ENCODE measurements at places on chromosomes 5 and 9.

DNA sequence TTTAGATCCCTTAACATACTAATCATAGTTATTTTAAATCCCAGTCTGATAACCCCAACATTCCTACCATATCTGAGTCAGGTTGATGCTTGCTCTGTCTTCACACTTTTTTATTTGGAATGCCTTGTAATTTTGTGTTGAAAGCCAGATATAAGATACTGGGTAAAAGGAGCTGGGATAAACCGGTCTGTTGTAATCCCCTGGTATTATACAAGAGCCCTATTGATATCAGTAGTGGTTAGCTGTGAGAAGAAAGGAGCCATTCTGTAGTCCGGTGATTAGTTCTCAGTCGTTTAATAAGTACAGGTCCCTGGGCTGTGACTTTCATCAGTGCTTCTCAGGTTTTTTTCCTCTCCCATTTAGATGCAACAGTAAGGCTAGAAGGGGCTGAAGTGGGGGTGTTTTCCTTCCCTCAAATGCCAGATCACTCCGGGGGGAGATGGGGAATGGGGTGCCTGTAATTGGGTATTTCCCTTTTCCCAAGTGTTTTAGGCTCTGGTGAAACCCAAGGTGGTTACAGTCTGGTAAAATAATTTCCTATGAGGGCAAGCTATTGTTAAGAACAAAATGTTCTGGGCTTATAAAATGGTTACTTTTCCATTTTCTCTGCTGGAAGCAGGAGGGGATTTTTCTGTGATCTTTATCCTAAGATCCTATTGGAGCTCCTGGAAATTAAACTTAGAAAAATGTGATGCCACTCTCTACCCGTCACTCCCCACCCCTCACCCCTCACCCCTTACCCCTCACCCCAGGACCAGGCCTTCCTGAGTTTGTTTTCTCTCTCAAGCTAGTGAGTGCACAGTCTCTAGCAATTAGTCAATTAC, 72.7 kb downstream of the KCNN2 start:
- no peak for DNase-seq

DNA sequence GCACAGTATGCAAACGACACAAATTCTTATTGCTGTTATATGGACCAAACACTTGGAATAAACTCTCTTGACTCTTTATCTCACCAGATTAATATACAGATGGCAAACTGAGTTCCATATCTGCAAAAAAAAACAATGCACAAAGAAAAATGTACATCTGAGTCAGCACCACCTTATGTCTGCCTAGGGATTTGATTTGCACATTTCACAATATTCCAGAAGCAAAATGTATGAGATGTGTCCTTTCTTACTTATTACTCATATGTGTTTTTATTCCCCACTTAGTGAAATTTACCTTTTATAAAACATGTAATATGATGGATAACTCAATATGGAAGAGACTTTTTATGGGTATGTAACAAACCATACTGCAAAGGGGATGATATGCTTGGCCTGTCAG, 236.9 kb downstream of the GLIS3 start:
- DNase-seq = no peak

- DNase-seq = no peak
These were observed 47.0 kb upstream of the MROH2B start for GRCh38 chr5:41118177-41118576.

- no peak for DNase-seq
These were observed 684 bp upstream of the JMY start for GRCh38 chr5:79235261-79235633.

DNA sequence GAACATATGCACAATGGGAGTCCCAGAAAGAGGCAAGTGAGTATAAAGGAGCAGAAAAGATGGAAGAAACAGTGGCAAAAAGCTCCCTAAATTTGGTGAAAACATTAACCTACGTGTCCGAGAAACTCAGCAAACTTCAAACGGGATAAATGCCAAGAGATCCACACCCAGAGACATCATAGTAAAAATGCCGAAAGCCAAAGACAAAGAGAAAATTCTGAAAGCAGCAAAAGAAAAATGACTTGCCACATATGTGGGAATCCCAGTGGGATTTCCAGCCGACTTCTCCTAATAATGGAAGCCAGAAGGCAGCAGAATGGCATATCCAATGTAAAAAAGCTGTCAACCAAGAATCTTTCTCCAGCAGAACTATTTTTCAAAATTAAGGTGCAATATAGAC, 101.2 kb downstream of the ADAMTS2 start:
- no peak for DNase-seq

DNA sequence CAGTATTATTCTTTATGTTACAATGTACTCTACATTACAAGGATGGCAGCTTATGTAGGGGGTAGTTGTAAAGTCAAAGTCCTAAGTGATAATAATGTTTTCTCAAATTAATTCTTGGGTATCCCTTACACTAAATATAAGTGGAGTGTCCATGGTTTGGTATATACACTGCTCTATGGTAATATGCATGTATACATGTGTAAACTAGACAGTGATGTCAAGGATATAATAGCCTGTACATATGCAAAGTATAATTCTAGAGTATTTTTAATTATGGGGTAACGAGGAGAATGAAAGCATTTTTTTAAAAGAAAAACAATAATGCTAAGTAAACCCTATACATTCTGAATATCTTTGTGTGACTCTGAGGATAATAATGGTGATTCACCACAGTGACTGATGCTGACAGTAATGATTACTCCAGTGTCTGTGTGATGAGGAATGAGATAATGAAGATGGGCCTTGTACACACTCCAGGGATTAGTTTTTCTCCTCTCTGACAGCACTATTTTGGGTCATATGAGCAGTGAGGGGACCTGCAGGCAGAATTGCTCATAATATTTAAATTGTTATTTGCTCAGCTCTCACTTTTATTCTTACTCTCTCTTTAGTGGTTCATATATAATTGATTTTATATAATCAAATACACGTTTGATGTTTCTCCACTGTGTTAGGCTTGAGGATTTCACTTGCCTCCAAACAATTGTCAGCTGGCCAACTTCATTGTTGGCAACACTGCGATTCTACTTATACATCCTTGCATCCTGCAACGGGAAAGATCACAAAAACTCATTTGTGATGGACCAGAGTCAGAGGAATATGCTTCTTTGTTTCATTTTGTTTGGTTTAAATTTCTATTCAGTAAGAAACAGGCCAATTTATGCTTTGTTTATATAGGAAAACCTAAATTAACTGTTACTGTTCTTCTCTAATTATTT, 88.2 kb downstream of the NREP start:
- DNase-seq = no peak

Measured in activated CD4-positive, alpha-beta T cell treated with anti-CD3 and anti-CD28 coated beads for 1 hour (primary cell).